ENCODE measurements at places on chromosomes 5 and 9. TPM values are rescaled to one million over a fixed set of nuclear protein-coding genes. Genes with fewer than 3 reads are reported as not detected.

Gene FOXI1
- 0.14 TPM for total RNA-seq

Gene FASTKD3
- 14.2 TPM for total RNA-seq

Gene SIT1
- not detected for total RNA-seq

Gene FOXD1
- 3.1 TPM for total RNA-seq

GRCh38 chr9:91825422-91825821 lies 124.6 kb downstream of the ROR2 start:
- no peak for DNase-seq

DNA sequence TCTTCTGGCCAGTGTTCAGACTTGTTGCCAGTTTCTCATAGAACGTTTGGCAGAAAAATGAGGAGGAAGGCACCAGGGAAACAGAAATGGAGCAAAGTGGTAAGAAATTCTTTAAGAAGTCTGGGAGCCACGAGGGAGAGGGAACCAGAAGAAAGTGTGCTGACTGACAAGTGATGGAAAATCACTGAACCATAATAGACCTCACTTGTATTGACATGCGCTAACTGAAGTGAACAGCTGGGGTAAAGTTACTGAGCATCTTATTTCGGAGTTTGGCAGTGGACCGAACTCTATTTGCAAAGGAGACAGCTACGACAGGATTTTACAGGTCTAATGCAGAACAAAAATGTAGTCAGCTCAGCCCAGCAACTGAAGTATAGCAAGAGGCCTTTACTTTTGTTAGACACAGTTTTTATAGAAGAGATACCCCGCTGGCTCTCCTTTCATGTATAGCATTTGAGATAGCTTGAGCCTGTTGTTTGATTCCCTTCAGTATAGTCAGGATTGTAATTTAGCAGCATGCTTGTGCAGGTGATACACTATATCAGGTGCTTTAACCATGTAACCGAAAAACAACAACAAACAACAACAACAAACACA lies 53.6 kb downstream of the HMHB1 start:
- no peak for DNase-seq

DNA sequence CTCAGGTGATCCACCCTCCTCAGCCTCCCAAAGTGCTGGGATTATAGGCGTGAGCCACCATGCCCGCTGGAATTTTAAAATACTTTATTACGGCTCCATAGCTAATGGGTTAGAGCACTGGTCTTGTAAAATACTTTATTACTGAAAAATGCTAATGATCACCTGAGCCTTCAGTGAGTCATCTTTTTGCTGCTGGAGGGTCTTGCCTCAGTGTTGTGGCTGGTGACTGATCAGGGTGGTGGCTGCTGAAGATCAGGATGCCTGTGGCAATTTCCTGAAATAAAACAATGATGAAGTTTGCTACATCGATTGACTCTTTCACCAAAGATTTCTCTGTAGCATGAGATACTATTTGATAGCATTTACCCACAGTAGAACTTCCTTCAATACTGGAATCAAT lies 26.0 kb upstream of the GNE start:
- DNase-seq = no peak

DNA sequence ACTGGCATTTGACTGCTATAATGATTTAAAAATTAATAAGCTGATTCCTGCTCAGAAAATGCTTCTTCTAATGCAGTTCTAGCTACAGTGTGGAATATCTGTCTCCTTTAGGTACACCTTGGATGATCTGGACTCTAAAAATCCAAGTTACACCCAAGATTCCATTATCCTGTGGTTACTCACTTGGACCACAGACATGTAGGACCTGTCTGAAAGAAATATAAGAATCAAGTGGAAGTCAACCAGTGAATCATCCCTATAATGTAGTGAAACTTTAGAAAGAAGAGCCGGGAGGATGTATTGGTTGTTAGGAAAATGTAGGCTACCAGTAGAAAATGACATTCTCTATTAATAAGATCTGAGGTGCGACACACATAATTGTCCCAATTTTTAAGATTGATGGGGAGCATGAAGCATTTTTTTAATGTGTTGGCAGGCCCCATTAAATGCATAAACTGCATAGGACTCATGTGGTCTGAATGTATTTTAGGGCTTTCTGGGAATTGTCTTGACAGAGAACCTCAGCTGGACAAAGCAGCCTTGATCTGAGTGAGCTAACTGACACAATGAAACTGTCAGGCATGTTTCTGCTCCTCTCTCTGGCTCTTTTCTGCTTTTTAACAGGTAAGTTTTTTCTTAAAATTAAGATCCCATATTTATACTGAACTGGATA lies at the start of gene SPINK6:
Gene SPINK6 (plus strand): TSS at position 512 of the 673 bp plus-strand sequence. CDS start 55 bp downstream, at position 567.
- DNase-seq = no peak

Measured in Caco-2 (cell line).